ENCODE measurements at places on chromosomes 4 and X.

GRCh38 chr4:85837439-85837733 is 362.4 kb downstream of the ARHGAP24 start:
- no peak for DNase-seq

DNA sequence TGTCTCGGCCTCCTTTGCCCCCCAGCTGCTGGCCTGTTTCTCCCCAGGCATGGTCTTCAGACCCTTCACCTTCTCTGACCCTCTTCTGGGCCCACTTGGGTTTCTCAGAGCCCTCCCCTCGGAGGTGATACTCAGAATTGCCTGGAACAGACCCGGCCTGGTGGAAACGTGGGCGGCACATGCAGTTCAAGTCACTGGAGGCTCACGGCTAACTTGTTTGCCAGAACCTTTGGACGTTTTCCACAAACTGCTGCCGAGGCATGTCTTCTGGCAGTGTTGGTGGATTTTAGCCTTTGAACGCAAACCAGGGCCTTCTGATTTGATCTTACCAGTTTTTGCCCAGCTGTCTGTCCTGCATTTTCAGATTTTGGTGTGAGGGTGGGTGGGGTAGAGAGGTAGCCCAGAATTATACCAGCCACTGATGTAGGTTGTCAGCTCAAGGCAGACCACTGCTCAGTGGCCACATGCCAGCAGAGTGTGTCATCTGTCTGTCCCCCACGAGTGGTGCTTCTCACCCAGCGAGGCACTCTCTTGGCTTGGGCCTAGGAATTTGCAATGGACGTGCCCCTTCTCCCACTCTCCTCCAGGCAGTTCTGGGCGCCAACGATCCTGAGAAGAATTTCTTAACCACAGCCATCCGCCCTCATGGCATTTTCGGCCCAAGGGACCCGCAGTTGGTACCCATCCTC is 32.5 kb upstream of the ZNF185 start:
- no peak for DNase-seq

- DNase-seq, result no peak
These were observed 47.2 kb downstream of the MAP7D3 start for GRCh38 chrX:136203951-136204350.

GRCh38 chrX:56764975-56765791 is 36.1 kb downstream of the NBDY start:
- no peak for DNase-seq

GRCh38 chr4:2858451-2859217 is 15.0 kb downstream of the ADD1 start:
- DNase-seq, result no peak

DNA sequence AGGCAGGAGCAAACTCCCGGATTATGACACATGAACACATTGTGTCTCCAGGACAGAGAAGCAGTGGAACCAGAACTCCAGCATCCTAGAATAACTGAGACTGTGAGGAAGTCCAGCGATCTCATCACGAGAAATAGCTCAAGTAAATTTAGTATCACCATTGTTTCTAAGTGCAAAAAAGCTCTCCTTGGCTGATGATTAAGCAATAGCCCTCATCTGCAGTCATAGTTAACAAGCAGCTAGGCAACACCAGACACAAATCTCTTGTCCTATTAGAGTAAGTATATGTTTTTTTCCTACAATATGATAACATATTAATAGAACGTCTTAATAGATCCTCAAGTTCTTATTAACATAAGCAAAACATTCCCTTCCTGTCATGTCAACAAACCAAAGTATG is 2.4 kb upstream of the CFAP299 start:
- no peak for DNase-seq

GRCh38 chrX:152206426-152206825 is 68.0 kb upstream of the MAGEA10 start:
- DNase-seq, result no peak

GRCh38 chrX:23792861-23793553 is 10.0 kb downstream of the SAT1 start:
- DNase-seq, result no peak

Measured in Caco-2 (cell line).